ENCODE measurements at places on chromosomes 3 and 15.

DNA sequence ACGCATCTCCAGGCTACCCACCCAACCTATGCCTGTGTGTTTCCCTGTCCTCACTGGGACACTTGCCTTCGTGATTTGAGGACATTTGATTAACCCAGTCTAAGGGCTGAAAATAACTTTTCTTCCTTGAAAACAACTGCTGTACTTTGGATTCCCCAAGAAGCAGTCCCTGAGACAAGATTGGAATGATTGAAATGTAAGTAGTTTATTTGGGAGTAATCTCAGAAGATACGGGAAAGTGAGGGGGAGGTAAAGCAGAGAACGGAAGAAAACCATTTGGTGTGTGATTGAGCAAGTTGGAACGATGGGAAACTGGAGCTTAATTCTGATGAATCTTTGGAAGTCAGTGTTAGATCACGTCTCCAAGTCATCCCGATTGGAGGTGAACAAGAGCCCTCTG, 143.8 kb upstream of the LMCD1 start:
- no peak for DNase-seq

DNA sequence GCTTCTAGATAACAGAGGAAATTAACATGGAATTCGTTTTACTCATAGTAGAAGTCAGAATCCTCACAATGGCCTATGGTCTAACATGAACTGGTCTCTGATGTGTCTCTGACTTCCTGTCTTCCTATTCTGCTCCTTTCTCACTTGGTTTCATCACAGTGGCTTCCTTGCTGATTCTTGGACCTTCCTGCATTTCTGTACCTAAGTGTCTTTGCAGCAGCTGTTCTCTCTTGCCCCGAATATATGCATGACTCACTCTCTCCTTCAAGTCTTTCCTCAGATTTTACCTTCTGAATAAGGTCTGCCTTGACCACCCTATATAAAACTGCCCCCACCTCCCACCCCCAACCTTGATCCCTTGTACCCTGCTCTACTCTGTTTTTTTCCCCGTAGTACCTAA, 14.1 kb downstream of the ARL13B start:
- no peak for DNase-seq

GRCh38 chr3:49745986-49746385, 22.2 kb upstream of the GMPPB start:
- no peak for DNase-seq

GRCh38 chr3:21120826-21121225, 630.2 kb downstream of the ZNF385D start:
- no peak for DNase-seq

GRCh38 chr3:4019501-4019900, 220.3 kb downstream of the LRRN1 start:
- no peak for DNase-seq

- no peak for DNase-seq
These were observed 106.3 kb downstream of the PDCD6IP start for GRCh38 chr3:33904730-33905129.

GRCh38 chr3:179045719-179046402, 25.7 kb downstream of the ZMAT3 start:
- no peak for DNase-seq

- DNase-seq = no peak
These were observed 215.4 kb downstream of the SSR3 start for GRCh38 chr3:156339491-156339890.

DNA sequence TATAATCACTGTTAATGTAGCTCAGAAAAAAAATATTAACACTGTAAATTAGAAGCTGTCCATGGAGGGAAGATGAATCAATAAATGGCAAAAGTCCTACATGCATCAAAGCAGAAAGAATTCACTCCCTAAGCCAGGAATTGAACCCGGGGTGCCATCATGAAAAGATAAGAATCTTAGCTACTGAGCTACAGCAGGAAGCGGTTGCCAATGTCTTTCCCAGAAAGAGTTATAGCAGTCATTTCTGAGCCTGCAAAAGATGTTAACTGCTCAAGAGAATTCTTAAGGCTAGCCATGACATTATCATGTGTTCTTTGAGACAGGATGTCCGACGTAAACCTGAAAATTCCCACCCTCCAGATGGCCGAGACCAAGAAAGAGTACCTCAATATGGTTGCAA, 47.4 kb upstream of the MKRN3 start:
- DNase-seq = no peak

Measured in right atrium auricular region (tissue), 2 donors.